ENCODE measurements at places on chromosomes 5 and 9.
A peak's percentile ranks its signal among the peaks of the same experiment; 100 is the strongest.

DNA sequence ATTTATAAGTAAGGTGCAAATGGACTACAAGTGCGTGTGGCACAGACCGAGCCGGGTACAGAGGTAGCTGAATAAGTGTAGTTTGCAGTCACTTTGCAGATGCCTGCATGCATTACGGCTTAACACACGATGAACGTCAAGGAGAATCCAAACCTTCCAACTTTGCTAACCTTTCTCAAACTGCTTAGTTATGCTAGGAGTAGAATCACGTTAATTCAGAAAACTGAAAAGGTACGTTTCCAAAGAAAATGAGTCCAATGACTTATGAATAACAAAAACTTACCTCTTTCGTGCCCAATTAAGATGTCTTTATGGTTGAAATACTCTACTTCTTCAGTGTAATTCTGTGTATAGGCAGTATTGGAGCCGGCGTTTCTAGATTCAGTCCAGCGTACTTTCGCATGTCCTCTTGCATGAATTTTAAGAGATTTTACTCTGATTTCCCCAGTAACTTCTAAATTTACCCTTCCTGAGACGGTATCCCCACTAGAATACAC lies 539 bp downstream of the ARRDC3 start:
- DNase-seq, result peak; percentile 86

DNA sequence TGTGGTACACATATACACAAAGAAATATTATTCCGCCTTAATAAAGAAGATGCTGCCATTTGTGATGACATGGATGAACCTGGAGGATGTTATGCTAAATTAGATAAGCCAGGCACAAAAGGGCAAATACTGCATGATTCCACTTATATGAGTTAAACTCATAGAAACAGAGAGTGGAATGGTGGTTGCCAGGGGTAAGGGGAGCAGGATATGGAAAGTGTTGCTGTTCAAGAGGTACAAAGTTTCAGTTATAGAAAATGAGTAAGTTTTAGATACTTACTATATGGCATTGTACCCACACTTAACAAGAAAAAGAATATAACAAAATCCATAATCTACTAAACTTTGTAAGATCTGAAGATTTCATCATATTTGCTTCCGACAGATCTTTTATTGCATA lies 252.2 kb downstream of the SYK start:
- DNase-seq, result no peak

- DNase-seq, result peak; percentile 57
Measured at GRCh38 chr5:143355710-143356109, 47.8 kb downstream of the NR3C1 start.

- no peak for DNase-seq
Measured at GRCh38 chr9:5510360-5510931, at the start of gene PDCD1LG2. TSS of gene PDCD1LG2 (plus strand) at chr9:5510531. CDS start at chr9:5522547, 12,016 bp downstream.

DNA sequence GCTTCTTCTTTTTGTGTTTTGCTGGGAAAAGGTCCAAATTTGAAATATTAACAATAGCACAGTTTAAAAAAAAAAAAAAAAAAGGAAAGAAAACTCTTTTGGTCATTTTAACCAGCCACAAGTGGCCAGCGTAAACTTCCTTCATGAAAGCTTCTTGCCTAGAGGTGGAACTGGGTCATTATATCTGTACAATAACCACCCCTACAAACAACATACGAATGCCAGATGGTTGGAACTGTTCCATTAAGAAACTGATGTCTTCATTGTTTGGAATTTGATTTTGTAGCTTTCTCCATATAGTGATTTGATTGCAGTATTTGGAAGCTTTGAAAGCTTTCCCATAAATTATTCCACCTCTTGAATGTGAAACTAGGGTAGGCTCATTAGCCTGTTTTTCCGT lies 18.3 kb upstream of the LPAR1 start:
- DNase-seq, result no peak

DNA sequence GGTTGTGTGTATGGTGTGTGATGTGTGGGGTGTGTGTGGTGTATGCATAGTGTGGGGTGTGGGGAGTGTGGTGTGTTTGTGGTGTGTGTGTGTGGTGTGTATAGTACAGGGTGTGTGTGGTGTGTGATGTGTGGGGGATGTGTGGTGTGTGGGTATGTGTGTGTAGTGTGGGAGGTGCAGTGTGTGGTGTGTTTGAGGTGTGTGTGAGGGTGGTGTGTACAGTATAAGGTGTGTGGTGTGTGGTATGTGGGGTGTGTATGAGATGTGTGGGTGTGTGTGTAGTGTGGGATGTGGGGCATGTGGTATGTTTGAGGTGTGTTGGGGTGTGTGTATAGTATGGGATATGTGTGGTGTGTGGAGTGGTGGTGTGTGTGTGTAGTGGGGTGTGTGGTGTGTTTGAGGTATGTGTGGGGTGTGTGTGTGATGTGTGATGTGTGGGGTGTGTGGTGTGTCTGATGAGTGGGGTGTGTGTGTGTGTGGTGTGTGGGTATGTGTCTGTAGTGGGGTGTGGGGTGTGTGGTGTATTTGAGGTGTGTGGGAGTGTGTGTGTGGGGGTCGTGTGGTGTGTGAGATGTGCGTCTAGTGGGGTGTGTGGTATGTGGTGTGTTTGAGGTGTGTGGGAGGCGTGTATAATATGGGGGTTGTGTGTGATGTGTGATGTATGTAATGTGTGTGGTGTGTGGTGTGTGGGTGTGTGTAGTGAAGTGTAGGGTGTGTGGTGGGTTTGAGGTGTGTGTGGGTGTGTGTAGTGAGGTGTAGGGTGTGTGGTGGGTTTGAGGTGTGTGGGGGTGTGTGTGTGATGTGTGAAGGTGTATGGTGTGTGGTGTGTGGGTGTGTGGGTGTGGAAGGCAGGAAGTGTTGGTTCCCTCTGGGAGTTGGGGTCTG lies 8.6 kb downstream of the ECSCR start:
- no peak for DNase-seq

DNA sequence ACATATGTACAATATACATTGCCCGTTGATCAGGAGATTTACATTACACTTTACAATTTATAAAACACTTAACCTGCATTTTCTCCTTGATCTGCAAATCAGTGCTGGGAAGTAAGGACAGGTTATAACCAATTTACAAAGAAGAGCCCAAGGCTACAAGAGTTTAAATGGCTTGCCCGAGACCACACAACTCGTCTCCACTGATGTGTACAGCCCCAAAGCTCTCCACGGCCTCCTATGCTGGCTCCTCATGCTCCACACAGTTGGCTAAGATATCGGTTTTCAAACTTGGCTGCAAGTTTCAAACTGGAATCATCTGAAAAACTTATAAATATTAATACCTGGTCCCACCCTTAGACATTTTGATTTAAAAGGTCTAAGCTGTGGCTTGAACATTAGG lies 10.3 kb downstream of the ACTL7B start:
- DNase-seq, result no peak

- no peak for DNase-seq
Measured at GRCh38 chr9:98811051-98811650, 3.7 kb downstream of the GALNT12 start.

DNA sequence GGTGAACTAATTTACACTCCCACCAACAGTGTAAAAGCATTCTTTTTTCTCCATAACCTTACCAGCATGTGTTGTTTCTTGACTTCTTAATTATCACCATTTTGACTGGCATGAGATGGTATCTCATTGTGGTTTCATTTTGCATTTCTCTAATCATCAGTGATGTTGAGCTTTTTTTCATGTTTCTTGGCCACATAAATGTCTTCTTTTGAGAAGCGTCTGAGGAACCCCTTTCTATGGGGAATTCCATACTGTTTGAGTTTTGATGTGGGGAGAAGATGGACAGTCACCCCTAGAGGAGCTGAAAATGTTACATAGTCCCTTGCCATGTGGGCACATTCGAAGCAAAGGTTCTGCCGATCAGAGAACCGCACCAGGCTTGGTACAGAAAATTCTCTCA lies 207.0 kb upstream of the SLC30A5 start:
- DNase-seq, result no peak

- no peak for DNase-seq
Measured at GRCh38 chr9:18216376-18216775, 257.6 kb upstream of the ADAMTSL1 start.

DNA sequence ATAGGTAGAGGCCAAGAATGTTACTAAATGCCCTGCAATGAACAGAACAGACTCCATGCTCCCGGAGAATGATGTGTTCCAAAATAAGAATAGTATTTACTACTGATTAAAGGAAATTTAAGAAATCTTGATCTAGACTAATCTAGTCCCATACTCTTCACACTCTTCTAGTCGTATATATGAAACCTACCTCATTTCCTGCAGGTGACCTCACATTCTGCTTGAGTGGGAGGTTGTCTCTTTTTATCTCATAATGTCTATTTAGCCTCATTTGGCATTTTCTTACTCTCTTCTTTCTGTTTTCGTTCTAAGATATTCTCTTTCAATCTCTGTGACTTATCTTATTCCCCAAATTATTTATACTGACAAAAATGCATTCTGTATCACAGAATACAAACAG lies 9.2 kb upstream of the SHOC1 start:
- no peak for DNase-seq

DNA sequence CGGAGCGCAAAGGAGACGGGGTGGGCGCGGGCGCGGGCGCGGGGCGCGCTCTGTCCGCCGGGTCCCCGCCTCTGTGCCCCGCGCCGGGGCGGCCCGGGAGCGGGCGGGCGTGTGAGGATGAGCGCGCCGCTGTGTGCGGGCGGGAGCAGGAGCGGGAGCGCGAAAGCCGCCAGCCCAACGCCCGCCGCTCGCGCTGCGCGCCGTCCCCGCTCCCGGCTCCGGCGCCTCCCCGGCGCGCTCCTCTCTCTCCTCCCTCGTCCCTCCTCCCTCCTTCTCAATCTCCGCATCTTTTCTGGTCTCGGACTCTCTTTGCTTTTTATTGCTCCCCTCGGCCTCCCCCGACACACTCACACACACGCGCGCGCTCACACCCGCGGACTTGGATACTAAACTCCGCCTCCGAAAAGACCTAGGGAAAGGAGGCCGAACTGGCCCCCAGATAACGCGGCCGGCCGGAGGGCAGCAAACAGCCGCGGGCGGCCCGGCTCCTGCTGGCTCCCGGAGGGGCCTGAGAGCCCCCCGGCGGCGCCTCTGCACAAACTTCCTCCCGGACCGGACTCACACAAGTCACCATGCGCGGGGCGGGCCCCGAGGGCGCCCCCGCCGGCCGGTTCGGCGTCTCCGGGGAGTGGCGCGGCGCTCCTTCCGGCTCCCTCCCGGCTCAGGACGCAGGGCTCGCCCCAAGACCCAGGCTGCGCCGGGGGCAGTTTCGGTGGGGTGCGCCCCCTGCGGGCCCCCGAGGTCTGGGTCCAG lies at the start of gene FIBCD1:
TSS of gene FIBCD1 (minus strand) at position 596 of the 753 bp plus-strand sequence. CDS start 640 bp downstream, outside the sequence.
- DNase-seq, result peak; percentile 37

DNA sequence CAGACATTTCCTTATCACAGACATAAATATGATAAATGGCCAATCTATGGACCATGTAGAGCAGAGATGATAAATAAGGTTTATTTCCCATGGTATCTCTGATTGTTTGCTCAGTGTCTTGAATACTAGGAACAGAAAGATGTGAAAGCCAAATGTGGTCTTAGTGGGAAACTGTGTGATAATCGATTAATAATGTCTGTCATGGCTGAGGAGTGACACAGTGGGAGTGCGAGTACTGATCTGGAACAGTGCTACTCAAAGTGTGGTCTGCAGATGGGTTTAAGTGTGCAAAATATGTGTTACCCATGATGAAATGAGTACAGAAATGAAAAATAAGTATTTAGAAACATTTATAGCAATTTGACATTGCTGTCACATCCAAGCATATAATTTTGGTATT lies 92.5 kb downstream of the PTTG1 start:
- no peak for DNase-seq

DNA sequence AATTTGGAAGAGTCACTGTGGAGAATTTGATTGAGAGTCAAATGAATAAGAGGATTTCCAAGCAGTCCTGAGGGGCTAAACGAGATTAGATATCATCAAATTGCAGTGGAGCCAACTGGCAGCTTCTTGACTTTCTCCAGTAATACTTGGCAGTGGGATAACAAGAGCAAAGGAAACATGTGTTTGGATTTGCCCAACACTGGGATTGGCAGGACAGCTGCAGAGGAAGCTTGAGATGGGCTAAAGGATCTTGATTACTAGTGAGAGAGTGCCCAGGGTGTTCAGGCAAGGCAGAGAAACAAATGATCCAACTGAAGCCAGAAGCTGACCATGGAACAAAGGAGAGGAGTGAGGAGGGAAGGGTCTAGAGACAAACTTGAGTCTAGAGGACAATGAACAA lies 356.0 kb upstream of the ISL1 start:
- DNase-seq, result no peak

DNA sequence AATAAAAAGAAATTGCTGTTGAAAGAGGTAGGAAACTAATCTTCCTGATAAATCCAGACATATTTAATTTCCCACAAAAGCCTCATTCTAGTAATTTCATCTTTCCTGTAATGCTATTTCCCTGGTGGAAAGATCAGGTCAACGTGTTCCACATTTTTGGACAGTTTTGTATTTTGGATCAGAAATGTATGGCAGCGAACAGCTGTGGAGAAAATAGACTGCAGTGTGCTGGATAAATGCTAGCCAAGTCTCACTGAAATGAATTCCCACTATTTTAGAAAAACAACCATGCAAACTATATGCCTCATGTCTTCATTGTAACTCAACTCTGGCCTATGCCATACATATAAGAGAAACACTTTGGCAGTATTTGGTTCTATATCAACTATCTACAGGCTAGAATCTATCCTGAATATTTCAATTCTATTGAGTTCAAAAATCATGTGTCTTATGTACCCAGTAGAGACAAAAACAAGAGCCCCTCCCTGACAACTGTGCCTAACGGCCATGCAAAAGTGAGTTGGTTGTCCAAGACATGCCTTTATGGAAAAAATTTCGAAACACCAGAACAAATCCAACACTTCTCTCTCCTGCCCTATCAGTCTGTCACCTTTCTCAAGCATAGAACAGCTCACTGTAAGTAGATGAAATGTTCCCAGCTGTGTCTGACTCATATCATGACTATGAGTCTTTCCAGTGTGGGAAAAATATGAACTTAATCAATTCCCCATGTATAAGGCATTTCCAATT lies 191.3 kb upstream of the NREP start:
- no peak for DNase-seq

GRCh38 chr9:116555556-116556155 lies 131.4 kb upstream of the TRIM32 start:
- no peak for DNase-seq

- DNase-seq, result no peak
Measured at GRCh38 chr5:121489972-121490371, 361.7 kb upstream of the FTMT start.

All from SW 1271 (cell line).